Activated T-helper 1 cell treated with anti-CD3 and anti-CD28 coated beads, Interleukin-2, amount 50 U/mL, for 16 hours (primary cell): ENCODE measurements at places on chromosomes 5 and 9.

DNA sequence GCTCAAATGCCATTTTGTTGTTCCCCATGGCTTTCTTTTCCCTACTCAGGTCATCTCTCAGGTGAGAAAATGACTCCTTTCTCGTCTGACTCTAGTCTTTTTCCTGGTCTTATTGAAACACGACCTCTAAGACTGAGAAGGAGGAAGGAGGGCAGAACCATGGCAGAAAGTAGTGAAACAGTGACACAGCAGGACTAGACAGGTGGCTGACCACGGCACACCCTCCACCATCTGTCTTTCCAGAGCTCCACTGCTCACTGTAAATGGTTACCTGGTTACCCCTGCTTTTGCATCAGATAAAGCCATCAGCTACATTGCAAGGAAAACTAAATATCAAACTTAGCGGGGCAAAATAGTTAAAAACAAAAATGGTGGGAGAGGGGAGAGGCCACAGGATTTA is 30.9 kb downstream of the NR4A3 start:
- no peak for DNase-seq

DNA sequence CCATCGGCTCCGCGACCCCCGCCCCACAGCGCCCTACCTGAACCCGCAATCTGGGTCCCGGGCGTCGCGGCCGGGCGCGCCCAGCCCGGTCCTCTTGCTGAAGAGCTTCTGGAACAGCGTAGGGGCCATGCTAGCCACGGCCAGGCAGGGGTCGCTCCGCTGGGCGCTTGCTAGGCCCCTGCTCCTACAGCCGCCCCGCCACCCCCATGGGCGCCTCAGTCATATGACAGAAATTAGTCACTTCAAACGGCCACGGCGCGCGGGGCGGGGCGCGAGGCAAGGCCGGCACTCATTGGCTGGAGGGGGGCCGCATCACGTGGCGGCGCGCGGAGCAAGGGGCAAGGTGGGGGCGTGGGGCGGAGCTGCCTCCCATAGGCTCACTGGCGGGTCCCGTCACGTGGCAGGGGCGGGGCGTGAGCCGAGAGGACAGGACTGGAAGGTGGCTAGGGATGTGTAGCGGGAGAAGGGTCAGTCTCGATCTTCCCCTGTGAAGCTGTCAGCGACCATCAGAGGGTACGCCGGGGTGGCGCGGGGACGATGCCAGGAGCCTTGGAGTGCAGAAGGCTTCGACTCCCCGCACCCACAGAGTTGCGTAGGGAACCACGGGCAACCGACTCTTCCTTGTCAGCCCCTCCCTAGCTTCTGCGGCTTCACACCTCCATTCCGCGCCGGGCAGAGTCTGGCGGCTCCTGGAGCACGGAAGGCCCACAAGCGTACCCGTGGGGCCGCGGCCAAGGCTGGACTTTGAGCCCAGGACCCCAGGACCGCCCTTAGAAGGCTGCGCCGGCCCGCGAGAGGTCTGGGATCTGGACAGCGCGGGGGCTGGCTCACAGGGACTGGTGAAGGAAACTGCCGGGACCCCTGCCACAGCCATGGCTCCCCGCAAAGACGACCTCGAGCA is at the start of gene FNIP1:
Gene FNIP1 (minus strand): TSS at position 225 of the 901 bp plus-strand sequence. CDS start 96 bp downstream, at position 129.
- DNase-seq: peak; percentile 97

- no peak for DNase-seq
Measured at GRCh38 chr5:35856765-35857351, at the start of gene IL7R. TSS of gene IL7R (plus strand) at chr5:35856891. CDS start at chr5:35856978, 87 bp downstream.

GRCh38 chr9:106532306-106533015 is 330.5 kb upstream of the ZNF462 start:
- no peak for DNase-seq

GRCh38 chr9:88741335-88741734 is 206.4 kb downstream of the NXNL2 start:
- DNase-seq: no peak

DNA sequence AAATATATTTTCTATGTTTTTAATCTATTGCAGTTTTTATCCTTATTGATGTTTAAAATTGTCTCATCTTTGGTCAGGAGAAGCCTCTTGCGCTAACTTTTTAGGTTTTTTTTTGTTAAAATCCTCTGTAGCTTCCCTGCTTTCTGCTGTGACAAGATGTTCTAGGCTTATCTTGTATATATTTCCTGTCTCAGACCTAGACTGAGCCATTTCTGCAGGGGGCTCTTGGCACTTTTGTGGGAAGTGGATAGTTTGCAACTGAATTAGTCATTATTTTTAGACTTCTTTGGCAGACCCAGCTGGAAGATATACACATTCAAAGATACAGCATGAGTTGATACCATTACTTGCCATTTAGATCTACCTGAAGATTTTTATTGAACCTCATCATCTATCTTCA is 28.8 kb downstream of the TCERG1 start:
- DNase-seq: no peak

DNA sequence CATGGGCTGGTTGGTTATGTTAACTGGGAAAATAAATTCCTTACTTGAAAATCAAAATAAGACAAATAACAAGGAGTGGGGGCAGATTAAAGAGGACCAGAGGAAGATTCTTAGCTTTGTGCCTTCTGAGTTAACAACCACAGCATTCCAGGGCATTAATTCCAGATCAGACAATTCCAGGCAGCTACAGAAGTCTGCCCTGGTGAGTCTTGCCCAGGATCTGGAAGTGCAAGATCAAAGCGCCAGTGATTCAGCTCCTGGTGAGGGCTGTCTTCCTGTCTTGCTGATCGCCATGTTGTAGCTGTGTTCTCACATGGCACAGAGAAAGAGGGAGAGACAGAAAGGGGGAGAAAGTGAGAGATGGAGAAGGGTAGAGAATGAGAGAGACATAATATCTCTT is 65.6 kb downstream of the ANXA2R start:
- DNase-seq: no peak

DNA sequence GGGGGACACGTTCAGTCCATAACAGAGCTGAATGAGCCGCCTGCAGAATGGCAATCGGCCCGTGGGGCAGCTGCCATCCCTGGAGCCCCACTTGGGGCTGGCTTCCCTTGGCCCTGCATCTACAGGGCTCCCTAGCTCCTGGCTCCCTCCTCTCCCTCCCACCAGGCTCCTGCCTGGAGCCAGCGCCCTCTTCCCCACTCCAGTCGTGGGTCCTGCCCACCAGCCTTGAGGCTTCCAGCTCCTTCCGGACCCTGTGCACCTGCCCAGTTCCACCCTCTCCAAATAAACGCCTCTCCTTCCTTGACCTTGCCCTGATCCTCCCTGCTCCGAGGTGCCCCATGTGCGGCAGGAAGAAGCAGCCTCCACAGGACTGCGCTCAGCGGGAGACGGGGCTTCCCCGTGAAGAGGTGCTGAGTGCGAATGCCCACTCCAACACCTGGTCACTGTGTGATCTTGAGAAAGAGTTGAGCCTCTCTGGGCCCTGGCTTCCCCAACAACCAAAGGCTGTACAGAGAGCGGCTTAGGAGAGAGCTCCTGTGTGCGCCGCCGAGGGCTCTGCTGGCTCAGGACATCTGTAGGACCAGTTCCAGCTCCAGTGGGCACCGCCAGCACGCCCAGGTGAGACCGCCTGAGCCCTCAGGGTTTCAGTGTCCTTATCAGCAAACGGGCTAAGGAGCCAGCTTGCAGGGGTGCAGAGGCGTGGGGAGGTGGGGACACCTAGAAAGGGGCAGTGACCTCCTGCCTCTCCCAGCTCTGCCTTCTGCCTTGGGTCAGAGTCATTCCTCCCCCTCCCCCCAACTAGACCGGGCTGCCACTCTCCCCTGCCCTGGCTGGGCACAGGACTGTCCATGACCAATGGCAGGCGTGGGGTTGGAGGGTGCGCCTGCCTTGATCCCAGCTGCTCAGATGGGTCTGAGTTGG is 12.1 kb downstream of the C9orf50 start:
- no peak for DNase-seq

DNA sequence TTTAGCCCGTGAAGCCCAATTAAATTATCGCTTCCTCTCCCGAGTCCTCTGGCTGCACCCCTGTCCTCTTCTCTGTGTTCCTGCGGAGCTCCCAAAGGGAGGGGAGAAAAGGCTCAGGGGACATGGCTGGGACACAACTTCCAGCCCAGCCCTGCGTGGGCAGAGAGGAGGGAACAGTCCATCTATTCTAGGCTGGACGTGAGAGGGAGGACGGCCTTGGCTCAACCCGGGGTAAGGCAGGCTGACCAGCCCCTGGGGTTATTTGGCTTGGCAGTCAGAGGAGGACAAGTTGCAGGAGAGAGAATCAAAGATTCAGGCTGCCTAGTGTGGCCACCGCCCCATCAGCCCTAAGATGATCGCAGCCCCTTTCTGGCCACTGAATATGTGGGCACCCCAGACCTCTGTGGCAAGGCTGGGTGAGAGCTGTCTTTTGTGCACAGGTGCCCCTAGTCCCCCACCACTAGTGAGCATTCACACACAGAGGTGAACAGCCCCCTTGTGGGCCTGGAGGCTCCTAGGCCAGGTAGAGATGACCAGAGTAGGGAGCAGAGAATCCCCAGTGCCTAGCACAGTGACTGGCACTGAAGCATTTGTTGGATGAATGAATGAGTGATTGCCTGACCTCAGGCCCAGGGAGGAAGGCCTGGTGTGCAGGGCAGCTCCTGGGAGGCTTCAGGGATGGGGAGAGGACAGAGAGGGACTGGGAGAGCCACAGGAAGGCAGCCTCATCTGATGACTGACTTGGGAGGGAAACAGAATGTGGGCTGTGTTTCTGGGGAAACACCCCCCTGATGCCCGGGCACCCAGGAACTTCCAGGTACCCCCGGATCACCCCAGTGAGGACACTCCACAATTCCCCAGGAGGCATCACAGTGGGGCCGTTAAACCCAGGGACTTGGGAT is 133.9 kb downstream of the C9orf50 start:
- DNase-seq: no peak

- DNase-seq: no peak
Measured at GRCh38 chr9:135147474-135147805, 60.0 kb downstream of the OLFM1 start.

DNA sequence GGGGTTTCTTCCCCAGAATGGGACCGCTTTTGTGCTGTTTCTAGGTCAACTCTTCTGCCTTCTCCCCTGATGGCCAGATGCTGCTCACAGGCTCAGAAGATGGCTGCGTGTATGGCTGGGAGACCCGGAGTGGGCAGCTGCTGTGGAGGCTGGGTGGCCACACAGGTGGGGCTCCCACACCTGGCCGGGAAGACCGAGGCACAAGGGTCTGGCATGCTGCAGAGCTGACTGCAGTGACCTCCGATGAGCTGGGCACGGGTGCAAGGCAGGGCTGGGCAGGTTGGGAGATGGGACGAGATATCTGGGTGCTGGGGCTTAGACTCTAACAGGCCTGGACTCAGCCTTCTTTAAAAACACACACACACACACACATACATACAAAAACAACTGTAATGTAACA is 901 bp downstream of the WDR38 start:
- no peak for DNase-seq

GRCh38 chr9:123138163-123138562 is 104.7 kb downstream of the GPR21 start:
- no peak for DNase-seq

GRCh38 chr9:104747245-104747564 is 278 bp upstream of the NIPSNAP3A start:
- no peak for DNase-seq

DNA sequence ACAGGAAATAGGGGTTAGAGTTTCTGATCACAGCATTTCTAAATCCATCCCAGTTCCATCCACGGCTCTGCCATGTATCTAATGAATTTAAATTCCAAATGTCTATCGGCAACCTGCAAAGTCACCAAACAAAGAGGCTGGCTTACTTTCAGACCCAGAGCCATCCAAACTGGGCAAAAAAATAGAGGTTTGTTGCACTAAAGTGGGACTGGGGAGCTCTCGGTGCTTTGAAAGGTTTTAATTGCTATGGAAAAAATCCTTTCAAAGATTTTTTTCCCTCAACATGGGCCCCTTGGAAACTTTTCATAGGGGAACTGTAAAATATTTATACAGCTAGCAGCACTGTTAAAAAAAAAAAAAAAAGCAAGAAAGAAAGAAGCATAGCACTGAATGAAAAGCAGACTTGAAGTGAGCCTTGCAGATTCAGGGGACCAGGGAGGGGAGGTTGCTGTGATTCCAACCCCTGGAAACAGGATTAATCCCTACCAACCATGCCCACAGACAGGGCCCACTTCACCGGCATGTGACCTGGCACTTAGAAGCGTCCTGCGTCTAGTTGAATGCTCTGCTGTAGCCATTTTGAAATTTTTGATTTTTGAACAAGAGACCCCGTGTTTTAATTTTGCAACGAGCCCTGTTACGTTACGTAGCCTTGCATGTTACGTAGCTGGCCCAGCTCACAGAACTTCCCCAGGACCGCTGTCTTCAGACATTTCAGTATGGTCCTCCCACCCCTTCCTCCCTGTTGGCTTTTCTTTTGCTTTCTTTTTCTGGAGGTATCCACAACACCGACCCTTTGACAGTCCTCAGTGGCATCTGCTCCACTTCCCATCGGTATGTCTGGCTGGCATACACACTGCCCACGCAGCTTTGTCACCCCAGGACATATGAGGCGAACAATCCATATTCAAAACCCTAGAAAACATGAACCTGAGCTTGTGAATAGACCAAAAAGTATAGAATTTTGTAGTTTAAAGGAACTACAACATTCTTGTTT is 105.3 kb upstream of the NFIB start:
- DNase-seq: no peak
